ENCODE measurements at places on chromosomes 3 and 15. TPM values are rescaled to one million over a fixed set of nuclear protein-coding genes. Genes with fewer than 3 reads are reported as not detected.

DNA sequence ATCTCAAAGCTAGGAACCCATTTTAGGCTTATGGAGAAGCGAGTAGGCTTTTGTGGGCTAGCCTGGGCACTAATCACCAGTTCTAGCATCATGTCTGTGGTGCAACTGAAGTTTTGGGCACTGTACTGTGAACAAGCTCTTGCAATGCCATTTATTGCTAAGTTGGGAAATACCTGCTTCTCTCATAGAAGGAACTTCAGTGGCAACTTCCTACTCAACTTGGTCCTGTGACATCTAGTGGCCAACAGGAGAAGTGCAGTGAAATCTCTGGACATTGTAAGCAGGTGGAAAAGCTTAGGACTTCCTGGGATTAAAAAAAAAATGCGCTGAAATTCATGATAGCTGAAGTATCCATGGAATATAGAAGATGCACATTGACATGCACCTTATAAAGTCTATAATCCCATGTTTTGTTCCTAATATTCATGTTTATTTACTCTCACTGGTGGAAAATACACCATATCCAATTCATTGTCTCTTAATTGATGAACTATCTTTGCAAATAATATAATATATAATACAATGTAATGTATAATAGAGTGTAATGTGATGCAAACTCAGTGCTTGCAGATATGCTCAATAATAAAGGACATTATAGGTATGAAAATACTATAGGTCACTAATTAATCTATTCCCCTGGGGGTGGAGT is 6.5 kb upstream of the ALDH1A3 start:
- DNase-seq: no peak

The SMCO1 gene
- total RNA-seq: not detected

The PDZRN3 gene
- not detected for total RNA-seq

GRCh38 chr3:15520185-15520584 is 1.3 kb downstream of the COLQ start:
- no peak for DNase-seq

The KBTBD12 gene
- total RNA-seq: not detected

The SECISBP2L gene
- 34.8 TPM for total RNA-seq
